ENCODE measurements at places on chromosomes 6 and 20.

- DNase-seq, result no peak
These were observed 10.2 kb downstream of the RPRD1B start for GRCh38 chr20:38043512-38044300.

- no peak for DNase-seq
These were observed 1.3 kb downstream of the ZNF76 start for GRCh38 chr6:35260591-35261570.

- DNase-seq, result no peak
These were observed 6.2 kb upstream of the GHRH start for GRCh38 chr20:37267667-37268313.

DNA sequence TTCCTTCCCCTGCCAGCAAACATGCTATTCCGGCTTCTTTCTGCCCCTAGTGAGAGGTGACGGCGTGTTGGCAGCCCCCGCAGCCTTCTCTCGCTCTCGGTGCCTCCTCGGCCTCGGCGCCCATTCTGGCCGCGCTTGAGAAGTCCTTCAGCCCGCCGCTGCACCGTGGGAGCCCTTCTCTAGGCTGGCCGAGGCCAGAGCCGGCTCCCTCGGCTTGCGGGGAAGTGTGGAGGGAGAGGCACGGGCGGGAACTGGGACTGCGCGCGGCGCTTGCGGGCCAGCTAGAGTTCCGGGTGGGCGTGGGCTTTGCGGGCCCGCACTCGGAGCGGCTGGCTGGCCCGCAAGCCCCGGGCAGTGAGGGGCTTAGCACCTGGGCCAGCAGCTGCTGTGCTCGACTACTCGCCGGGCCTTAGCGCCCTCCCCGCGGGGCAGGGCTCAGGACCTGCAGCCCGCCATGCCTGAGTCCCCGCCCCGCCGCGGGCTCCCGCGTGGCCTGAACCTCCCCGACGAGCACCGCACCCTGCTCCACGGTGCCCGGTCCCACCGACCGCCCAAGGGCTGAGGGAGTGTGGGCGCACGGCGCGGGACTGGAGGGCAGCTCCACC is 20.0 kb upstream of the PXDC1 start:
- no peak for DNase-seq

DNA sequence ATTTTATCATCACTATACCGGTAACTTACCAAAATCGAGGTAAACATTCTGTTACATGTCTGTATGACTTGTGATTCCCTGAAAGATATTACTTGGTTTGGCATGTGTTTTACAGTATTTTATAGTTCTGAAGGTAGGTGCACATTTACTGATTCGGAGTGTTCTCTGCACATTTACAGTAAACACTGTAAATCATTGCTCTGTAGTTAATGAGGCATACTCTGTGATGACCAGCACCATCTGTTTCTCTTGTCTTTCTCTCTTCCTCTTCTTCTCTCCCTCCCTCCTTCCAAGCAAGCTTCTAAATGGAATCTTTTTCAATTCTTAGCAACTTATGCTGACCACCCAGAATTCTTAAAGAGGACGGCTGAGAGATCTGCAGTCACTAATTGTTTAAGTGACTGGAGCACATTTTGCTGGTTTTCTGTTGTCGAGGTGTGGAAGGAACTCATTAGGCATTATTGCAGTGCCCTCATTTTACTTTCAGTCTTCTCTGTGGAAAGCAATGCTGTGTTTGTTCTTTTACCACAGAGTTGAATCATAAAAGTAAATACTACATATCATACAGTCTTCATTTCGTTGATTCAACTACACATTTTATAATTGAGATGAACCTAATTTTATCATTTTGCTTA is 126.5 kb downstream of the UTRN start:
- no peak for DNase-seq

DNA sequence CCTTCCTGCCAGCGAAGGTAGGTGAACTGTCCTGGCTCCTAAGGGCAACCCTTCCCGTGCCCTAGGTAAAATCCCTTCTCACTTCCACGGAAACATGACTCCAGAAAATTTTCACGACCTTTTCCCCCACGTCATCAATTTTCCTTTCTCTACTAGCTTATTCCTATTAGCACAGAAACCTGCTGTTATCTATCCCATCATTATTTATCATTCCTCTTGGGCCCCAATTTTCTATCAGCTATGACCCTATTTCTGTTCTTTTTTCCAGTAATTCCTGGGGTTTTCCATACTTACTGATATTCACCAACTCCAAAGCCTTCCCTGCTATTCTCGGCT is 23.8 kb upstream of the GCM1 start:
- DNase-seq, result no peak

- DNase-seq, result no peak
These were observed 9.6 kb downstream of the DYNLRB1 start for GRCh38 chr20:34525709-34526416.

DNA sequence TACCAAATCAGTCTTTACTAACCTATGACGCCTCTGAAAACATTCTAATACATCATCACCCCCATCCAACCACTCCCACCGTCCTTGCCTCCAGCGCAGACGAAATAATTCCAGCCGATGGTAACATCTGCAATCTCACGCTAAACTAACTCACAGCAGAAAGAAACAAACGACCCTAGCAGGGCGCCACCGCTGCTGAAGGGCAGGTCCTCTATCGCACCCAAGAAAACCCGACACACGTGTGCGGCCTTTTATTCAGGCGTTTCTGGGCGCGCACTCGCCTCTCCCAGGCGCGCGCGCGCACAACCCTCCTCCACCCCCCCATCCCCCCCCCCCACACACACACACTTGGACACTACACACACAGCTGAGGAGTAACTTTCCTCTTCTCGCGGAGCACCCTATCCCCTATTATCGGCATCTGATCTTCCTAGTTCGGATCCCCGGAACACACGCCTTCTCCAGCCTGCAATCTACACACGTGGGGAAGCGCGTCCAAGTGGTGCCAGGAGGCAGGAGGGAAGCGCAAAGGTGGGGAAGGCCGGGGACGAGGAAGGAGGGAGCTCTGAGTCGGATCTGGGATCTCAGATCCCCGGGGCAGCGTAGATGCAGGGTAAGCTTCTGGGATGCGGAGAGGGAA is 1.4 kb downstream of the GFOD1 start:
- DNase-seq, result no peak

DNA sequence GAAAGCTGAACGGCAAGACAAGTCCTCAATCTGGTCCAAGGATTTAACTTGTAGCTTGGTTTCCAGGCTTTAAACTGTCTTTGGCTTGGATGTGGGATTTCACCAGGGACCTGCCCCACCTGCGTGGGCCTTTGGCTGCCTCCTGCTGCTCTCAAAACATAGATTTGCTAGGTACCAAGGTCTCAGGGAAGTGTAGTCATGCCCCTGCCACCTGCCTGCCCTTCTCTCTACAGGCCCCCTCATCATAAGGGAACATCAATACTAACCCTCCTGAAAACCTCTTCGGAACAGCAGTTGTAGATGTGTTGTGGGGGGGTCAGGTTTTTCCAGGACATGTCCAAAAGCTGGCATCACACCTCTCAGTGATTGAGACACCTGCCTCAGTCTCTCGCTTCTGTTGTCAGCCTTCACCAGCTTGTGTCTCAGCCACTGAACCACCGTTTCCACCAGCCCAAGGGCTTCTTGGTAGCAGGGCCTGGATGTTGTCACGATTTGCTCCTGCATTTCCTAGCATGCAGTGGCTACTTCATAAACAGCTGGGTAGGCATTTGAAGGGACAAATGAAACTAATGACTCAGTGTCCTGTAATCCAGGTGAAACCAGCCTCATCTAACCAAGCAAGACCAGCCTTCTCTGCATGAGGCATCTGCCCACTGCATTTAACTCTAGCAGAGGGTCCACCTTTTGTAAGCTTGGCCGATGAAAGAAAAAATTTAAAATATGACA is 141.6 kb upstream of the THBS2 start:
- DNase-seq, result no peak

GRCh38 chr20:41927655-41928054 is 309.5 kb upstream of the CHD6 start:
- no peak for DNase-seq

DNA sequence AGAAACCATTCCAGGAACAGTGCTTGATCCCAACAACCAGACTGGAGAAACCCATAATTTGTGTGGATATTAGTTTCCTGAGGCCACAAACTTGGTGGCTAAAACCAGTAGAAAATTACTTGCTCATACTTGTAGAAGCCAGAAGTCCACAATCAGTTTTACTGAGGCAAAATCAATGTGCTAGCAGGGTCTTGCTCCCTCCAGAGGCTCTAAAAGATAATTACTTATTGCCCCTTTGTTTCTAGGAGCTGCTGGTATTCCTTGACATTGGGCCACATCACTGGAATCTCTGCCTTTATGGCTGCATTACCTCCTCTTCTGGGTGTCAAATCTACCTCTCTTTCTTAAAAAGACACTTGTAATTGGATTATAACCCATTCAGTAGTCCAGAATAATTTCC is 142.2 kb upstream of the SAMD5 start:
- DNase-seq, result no peak

- DNase-seq, result no peak
These were observed 190.1 kb downstream of the CDH4 start for GRCh38 chr20:61442075-61442670.

GRCh38 chr6:116941727-116942126 is 64.7 kb downstream of the RFX6 start:
- DNase-seq, result no peak

DNA sequence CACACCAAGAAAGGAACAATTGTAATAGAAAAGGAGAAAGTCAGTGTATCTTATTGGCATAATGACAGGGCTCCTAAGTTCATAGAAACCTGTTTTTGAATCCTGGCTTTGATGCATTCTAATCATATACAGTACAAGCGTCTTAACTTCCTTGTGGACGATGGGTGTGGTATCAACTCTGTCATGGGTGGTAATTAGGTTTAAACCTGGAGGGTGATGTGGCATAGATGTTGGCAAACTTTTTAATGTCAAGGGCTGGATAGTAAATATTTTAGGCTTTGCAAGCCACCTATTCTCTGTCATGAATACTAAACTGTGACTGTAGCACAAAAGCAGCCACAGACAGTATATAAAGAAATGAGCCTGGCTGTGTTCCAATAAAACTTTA is 138.7 kb upstream of the EDN1 start:
- no peak for DNase-seq

DNA sequence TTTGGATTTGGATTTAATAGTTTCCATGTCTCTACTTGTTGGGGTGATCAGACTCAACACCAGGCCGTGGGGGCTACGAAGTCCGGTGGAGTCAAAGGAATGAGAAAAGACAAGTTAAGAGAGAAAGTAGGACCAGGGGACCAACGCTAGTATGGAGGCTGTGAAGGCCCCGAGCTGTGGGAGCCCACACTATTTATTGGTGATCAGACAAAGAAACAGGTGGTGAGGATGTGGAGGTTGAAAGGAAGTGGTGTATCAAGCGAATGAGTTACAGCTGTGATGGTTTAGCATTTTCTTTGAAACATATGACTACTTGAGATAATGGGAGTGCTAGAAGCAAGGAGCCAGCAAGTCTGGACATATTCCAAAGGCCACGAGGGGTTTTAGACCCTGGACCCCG is 62.4 kb downstream of the AKAP7 start:
- DNase-seq, result no peak

GRCh38 chr6:3456898-3457709 is at the start of gene SLC22A23:
Gene SLC22A23 (minus strand): TSS chr6:3457050. CDS start chr6:3456559, 491 bp downstream.
- no peak for DNase-seq

DNA sequence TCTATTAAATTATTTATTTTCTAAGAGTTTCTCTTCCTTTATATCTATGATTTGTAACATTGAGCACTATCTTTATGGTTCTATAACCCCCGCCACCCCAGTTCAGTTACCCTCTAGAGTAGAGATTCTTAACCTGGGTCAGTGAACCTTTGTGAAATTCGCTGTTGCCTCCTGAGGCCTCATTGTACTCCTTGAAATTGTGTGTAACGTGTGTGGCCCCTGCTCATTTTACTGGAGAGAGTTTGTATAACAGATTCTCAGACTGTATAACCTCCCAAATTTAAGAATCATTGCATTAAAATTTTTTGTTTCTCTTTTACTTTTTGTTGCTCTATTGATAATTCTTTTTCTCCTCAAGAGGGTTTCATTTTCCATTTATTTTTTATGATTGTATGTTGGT is 65.3 kb downstream of the ADGRG6 start:
- no peak for DNase-seq

- peak; percentile 59 for DNase-seq
These were observed 690 bp downstream of the IFNGR1 start for GRCh38 chr6:137218473-137218916.

GRCh38 chr6:148179786-148180185 is 162.9 kb upstream of the SASH1 start:
- no peak for DNase-seq

- no peak for DNase-seq
These were observed 78.2 kb downstream of the PRPH2 start for GRCh38 chr6:42644211-42644610.

DNA sequence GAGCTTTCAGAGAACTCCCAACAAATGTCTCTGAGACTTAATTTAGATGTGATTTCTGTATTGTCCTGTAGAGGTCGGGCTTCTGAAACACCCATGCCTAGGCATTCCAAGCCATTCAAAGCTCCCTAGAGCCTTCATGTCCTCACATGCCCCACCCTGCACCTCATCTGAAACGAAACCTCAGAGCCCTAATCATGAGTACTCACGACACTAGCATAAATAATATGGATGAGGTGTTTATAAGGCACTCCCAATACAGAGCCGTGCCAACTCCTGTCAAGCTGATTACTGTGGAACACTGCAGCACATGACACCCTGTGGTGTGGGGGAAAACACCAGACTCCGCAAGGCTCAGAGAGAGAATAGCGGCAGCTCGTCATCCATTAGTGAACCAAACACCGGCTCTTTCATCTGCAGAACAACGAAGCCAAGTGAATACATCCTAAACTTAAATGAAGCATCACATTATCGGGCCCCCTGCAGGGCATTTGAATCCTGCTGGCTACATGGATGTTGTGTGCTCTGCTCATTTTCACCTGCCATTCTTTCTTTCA is 83.8 kb downstream of the FNDC1 start:
- no peak for DNase-seq

DNA sequence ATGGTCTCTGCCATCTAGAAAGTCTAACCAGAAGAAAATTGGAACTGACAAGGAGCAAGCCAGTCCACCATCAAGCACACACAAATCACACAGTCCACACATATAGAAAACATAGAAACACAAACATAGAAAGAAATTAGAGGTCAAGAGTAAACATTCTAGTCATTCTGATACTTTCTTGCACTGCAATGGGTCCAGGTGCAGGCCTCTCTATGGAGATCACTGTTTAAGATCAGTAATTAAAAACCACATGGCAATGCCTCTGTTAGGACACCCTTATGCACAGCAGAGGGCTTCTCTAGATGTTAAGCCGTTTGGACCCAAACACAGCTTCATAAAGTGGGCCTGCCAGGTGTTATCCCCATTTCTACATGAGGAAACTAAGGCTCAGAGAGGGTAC is 42.8 kb upstream of the SLC22A23 start:
- DNase-seq, result no peak
